Activated T-helper 1 cell treated with Interleukin-2 at 50 U/mL for 16 hours (primary cell): ENCODE measurements at places on chromosomes 13 and 19.
A peak's percentile ranks its signal among the peaks of the same experiment; 100 is the strongest.

GRCh38 chr13:28609926-28610325 is 49.0 kb upstream of the POMP start:
- DNase-seq = no peak

DNA sequence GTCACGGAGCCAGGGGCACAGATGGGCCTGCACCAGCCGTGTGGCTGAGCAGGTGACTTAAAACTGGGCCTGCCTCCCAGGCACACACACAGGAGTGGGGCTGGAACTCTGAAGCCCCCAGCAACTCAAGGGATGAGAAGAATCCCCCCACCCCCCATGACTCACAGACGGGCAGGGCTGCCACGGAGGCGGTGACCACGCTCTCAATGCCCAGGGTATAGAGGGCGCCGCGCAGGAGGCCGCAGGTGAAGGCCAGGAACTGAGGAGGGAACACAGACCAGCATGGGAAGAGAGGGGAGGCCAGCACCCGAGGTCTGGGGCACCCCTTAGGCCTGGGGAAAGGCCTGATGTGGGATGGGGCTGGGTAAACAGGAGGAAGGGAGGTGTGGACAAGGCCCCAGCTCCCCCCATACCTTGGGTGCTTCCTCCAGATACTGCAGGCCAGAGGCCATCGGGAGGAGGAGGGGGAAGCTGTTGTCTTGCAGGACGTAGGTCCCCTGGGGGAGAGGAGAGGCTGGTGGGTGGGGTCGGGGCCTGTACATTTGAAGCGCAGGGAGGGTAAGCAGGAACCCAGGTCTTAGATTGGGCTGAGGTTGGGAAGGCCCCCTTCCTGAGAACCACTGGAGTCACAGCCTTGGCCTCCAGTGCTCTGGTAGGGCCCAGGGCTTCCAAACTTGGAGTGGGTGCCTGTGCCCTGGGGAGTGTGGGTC is 3.1 kb upstream of the NKPD1 start:
- no peak for DNase-seq

GRCh38 chr19:16338470-16339360 is 14.1 kb downstream of the KLF2 start:
- peak; percentile 30 for DNase-seq

- no peak for DNase-seq
Measured at GRCh38 chr13:67015976-67016600, 214.0 kb downstream of the PCDH9 start.

- no peak for DNase-seq
Measured at GRCh38 chr13:41054212-41054877, 7.0 kb upstream of the WBP4 start.

DNA sequence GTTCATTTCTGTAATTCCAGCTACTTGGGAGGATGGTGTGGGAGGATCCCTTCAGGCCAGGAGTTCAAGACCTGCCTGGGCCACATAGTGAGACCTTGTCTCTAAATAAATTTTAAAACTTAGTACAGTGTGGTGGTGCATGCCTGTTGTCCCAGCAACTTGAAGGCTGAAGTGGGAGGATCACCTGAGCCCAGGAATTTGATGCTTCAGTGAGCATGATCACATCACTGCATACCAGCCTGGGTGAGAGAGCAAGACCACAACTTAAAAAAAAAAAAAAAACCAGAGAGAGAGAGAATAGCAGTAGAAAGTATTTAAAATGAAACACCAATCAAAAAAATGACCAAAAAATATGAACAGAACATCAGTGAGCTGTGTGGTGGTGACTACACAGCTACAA is 7.1 kb upstream of the ZNF823 start:
- no peak for DNase-seq

DNA sequence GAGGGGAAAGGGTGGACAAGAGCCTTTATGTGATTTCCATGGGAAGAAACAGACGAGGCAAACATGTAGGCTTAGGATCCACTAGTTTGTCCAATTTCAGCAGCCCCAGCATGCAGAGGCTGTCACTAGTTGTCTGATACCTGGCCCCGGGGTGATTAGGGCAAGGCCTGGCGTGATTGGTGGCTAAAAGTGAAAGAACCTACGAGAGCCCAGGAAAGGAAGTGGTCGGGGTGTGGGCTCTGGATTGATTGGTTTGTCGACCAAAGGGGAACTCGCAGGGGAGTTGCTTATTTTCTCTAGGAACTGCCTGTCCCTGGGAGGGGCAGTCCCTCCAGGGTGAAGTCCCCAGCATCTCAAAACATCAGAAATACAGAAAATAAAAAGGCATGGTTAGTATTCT is 64.2 kb upstream of the UQCRFS1 start:
- peak; percentile 13 for DNase-seq

DNA sequence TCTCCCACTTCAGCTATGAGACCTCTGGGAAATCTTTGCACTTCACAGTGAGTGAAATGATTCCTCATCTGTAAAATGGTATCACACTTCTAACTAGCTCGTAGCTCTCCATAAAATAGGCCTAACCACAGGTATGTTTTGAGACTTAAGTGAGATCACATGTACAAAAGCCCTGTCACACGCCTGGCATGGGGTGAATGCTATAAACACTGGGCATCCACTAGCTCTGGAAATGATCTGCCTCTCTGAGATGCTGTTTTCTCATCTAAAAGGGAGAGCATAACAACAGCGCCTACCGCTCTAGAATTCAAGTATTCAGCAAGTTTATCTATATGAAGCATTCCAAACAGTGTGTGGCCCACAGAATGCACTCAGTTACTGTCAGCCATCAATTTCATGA is 2.2 kb downstream of the AKT2 start:
- DNase-seq = no peak

DNA sequence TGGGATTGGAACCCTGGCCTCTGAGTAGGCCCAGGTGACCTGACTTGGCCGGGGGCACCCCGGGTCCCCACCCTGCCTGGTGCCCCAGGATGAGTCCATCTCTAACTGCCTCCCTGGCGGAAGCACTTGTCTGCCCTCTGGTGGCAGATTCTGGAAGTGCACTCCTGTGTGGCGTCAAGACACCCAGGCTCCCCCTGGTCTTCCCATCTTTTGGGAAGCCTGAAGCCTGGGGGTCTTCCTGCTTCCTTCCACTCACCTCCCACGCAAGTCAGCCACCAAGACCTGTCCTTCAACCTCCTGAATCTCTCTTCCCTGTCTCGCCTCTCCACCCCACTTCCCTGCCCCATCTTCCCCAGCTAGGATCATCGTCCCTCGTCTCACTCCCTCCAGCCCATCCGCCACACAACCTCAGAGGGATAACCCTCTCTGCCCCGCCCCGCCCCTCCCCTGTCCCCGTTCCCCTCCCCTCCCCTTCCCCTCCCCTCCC is 7.4 kb downstream of the RABAC1 start:
- DNase-seq = peak; percentile 76

DNA sequence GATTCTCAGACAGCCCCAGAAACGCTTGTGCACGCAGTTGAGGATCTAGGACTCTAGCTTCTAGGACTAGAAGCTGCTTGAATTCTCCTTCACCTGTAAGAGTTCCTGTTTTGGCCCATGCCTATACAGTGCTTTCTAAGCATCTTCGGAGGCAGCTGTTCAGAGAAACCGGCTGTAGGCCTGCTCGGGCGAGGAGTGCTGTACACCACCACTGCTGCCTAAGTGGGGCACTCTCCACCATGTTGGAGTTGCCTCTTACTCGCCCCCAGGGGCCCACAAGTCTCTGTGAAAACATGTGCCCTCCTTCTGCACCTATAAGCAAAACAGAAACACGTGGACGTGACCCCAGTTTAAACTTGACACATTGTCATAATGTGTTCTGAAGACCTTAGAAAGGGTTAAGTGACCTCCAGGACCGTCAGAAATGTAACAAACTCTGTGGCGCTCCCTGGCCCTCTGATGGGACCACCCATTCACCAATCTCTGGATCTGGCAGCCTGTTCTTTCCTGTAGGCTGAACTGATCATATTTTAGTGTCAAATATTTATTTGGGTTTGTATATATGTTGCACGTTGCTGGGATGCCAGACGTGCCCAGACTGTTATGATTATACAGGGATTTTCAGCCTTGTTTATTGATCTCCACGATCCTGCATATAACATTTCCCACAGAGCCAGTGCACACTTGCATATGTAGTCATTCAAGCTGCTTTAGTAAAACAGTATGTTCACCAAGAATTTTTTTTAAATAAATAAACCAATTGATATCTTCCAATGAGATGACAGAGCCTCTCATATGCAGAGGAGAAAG is 60.8 kb downstream of the C13orf42 start:
- no peak for DNase-seq
